Immature natural killer cell (primary cell): ENCODE measurements at places on chromosomes 4 and X. TPM values are rescaled to one million over a fixed set of nuclear protein-coding genes. Genes with fewer than 3 reads are reported as not detected.

GRCh38 chr4:155227131-155227530, 18.7 kb downstream of the NPY2R start:
- H3K27ac ChIP-seq, result no peak overlapping the region
- no peak overlapping the region for H3K4me3 ChIP-seq
- no peaks in the 10 kb centered on the region for H3K36me3 ChIP-seq

GRCh38 chr4:184416913-184417734, 57.2 kb downstream of the IRF2 start:
- DNase-seq, result peak; percentile 51
- peaks cover 1% of the 10 kb centered on the region for H3K27me3 ChIP-seq
- peaks cover 90% of the 10 kb centered on the region for H3K4me1 ChIP-seq
- peak overlapping the region; percentile 94 for H3K27ac ChIP-seq
- peaks cover 36% of the 10 kb centered on the region for H3K36me3 ChIP-seq

- no peak overlapping the region for H3K27ac ChIP-seq
- H3K27me3 ChIP-seq, result peaks cover 14% of the 10 kb centered on the region
- H3K4me1 ChIP-seq, result no peaks in the 10 kb centered on the region
- peaks cover 3% of the 10 kb centered on the region for H3K36me3 ChIP-seq
- no peak for DNase-seq
These were observed 58.1 kb upstream of the BCOR start for GRCh38 chrX:40155589-40156469.

- no peaks in the 10 kb centered on the region for H3K4me1 ChIP-seq
- no peaks in the 10 kb centered on the region for H3K36me3 ChIP-seq
- peaks cover 2% of the 10 kb centered on the region for H3K27me3 ChIP-seq
- DNase-seq, result no peak
- no peak overlapping the region for H3K27ac ChIP-seq
These were observed 158.8 kb downstream of the ADGRA3 start for GRCh38 chr4:22356987-22357596.

- DNase-seq, result no peak
- H3K27ac ChIP-seq, result no peak overlapping the region
- H3K4me1 ChIP-seq, result no peaks in the 10 kb centered on the region
- no peaks in the 10 kb centered on the region for H3K36me3 ChIP-seq
These were observed 211.4 kb downstream of the LDB2 start for GRCh38 chr4:16687011-16687410.

- no peak overlapping the region for H3K27ac ChIP-seq
- peaks cover 8% of the 10 kb centered on the region for H3K27me3 ChIP-seq
- H3K4me3 ChIP-seq, result no peak overlapping the region
- peak; percentile 3 for DNase-seq
- H3K4me1 ChIP-seq, result no peaks in the 10 kb centered on the region
These were observed 80.7 kb upstream of the IGFBP7 start for GRCh38 chr4:57190601-57191481.

GRCh38 chr4:98873059-98873458, 55.9 kb downstream of the EIF4E start:
- peak overlapping the region; percentile 58 for H3K27ac ChIP-seq
- peaks cover 1% of the 10 kb centered on the region for H3K4me1 ChIP-seq
- no peak for DNase-seq
- H3K4me3 ChIP-seq, result no peak overlapping the region

TLR6 gene
- polyA plus RNA-seq, result 3.9 TPM
